Stimulated activated CD4-positive, alpha-beta T cell treated with anti-CD3 and anti-CD28 coated beads, Interleukin-2, amount 100 ng/mL, for 4 hours (primary cell): ENCODE measurements at places on chromosomes 7 and 10.

- no peak for DNase-seq
Measured at GRCh38 chr7:55013851-55014250, 5.0 kb upstream of the EGFR start.

- peak; percentile 10 for DNase-seq
Measured at GRCh38 chr7:135976312-135977006, 700 bp downstream of the MTPN start.

DNA sequence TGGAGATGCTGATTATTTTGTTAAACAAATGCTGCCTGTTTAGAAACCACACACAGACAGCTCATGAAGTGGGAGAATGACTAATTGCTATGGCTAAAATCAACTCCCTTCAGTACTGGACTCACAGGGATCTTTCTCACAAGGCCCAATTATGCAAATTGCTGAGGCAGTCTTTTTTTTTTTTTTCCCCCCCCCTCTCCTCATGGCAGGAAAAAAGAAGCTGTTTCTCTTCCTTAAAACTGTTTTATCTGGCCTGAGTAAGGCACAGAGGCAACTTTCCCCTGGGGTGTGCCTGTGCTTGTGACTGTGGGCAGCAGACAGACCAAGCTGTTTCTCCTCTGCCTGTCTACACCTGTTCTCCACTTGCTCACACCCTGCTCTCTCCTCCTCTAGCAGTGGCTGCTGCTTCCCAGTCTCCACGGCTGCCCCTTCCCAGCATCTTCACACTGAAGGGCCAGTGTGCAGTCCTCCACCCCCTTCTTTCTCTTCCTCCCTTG is 65.4 kb upstream of the STEAP1B start:
- no peak for DNase-seq

DNA sequence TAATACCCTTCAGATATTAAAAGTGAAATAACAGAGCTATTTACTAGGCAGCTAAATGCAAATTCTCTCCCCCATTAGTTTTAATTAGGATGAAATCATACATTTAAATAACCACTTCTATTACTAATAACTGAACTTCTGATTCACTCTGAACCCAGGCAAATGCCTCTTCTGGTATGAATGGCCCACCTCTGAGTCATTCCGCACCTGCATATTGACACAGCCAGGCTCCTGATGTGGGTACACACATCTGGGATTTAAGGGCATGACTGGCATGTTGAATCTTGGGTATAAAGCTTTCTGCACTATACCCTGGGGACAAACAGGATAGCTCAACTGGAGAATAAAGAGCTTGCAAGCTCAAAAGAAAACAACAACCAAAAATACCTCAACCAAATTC is 140.9 kb downstream of the AUTS2 start:
- DNase-seq = no peak

DNA sequence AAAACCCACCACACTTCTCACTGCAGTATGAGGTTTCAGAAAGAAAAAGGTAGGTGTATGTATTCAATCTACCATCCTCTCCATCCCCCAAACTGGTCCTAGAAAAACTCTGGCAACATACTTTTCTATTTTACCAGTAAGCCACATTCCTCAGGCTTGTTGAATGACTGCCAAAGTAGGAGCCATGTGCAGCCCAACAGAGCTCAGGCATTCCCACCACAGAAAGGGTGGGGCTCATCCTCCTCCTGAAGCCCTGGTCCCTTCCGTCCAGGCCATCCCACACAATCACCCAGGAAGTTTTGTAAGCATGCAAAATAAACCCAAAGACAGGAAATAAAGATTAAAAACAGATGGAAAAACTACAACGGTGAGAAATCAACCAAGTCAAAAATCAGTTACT is 57.2 kb downstream of the MAD1L1 start:
- no peak for DNase-seq

DNA sequence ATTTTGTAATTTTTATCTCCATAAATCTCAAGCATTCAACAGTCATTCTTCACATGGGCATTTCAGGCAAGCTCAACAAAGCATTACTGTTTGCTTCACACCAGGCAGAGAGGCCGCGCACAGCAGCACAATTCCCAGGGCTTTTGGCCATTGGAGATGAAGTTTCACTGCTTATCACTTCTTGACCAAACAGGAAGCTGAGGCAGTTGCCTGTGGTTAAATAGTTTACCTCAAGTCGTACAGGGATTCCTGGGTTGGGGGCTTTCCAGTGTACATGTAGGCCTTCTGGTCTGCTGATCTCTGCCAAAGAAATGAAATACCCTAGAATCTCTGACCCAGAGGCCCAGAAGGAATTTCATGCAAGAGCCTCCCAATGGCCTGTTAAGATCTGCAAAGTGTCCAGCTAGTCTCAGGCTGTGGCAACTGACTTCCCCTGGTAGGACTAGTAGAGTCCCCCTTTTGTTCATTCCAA is 11.2 kb upstream of the PRDX3 start:
- DNase-seq = no peak

- no peak for DNase-seq
Measured at GRCh38 chr7:117173035-117173770, 149.7 kb downstream of the WNT2 start.

DNA sequence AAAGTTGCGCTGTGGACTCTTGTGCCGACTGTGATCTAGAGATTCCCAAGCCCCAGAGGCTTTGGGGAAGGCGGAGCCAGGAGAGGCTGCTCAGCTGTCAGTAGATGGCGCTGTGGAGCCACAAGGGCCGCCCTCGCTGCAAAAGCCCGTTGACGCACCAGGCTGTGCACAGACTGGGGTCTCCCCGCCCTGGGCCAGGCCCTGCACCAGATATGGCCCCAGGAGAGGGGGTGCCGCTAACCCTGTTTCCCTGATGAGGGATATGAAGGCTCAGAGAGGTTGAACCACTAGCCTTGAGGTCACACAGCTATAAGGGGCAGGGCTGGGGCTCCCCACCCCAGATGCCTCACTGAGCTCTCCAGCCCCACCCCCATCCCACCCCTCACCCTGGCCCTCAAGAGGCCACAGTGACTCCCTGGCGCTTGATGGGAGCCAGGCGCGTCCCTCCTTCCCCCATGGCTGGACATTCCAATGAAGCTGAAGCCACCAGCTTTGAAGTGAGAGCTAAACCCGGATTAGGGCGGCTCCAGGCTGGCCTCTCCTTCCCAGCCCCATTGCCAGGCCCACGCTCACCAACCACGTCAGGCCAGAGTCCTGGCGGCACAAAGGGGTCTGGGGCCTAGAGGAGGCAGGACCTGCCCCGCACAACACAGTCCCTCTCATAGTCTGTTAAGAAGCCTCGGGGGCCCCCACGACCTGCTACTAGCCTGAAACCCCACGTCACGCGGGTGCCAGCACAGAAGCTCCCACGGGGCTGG is 26.4 kb downstream of the MYL10 start:
- DNase-seq = peak; percentile 46

DNA sequence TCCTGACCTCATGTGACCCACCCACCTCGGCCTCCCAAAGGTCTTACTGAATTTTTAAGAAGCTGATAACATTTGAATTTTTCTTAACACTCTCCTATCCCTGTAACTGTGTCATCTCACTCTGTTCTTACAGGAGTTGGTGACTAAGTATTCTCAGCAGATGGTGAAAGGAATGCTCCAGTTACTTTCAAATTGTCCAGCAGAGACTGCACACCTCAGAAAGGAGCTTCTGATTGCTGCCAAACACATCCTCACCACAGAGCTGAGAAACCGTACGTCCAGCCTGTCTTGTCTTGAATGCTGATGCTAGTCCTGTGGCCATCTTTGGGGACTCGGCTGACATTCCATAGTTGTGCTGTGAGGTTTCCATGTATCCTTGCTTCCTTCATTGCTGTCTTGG is 24.9 kb downstream of the TRRAP start:
- DNase-seq = no peak

DNA sequence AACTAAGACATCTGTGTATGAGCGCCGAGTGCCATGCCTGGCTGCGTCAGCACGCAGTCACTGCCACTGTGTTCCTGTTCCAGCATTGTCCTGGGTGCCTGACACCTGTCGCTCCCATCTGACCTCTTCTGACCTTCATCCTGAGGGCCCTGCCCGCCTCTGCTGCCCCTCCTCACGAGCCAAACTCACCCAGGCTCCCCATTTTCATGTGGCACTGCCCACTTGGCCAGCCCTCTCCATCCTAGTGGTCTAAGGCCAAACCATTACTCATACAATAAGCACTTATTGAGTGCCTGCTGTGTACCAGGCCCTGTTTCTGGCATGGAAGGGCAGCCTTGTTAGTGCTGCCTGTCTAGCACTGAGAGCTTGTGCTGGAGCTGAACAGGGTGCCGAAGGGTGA is 77.2 kb upstream of the PCBD1 start:
- DNase-seq = no peak

GRCh38 chr10:110340816-110341215 is 36.1 kb upstream of the SMNDC1 start:
- DNase-seq = no peak

- no peak for DNase-seq
Measured at GRCh38 chr10:21934307-21934706, 69.2 kb downstream of the DNAJC1 start.

DNA sequence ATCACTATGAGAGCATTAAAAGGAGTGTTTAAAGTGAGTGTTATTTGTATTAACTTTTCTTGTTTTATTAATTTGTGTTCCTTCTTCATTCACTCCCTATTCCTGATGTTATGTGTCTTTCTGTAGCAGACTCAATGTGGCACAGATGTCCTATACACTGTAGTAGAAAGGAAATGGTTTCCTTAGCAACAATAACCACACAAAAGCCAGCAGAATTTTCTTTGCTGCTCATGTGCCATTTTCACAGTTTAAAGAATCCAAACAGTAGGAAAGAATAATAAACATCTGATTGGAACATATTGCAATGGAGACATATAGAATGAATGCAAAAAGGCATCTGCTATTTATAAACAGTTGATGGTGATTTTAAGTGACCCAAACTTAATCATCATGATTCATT is 763.6 kb downstream of the PHTF2 start:
- no peak for DNase-seq

DNA sequence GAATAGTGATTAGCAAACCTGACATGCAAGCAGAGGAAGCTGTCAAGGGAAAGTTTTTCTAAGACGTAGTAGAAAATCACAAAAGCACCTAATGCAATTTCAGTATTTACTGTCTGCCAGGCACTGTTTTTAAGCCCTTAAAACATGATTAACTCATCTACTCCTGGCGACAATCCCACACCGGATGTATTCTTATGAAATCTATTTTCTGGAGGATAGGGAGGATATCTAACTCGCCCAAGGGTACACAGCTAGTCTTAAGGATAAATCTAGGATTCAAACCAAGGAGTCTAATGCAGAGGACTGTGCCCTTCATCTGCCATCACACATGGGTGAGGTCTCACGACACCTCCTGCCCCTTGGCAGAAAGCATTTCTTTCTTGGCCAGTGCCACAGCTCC is 47.8 kb upstream of the FIGNL1 start:
- DNase-seq = no peak

GRCh38 chr10:86712317-86712707 is 44.0 kb downstream of the LDB3 start:
- no peak for DNase-seq

GRCh38 chr10:26478061-26478460 is 39.9 kb downstream of the APBB1IP start:
- DNase-seq = no peak

GRCh38 chr7:12320987-12321647 is 82.5 kb downstream of the VWDE start:
- DNase-seq = no peak

- no peak for DNase-seq
Measured at GRCh38 chr7:66662646-66663264, 34.1 kb downstream of the KCTD7 start.

DNA sequence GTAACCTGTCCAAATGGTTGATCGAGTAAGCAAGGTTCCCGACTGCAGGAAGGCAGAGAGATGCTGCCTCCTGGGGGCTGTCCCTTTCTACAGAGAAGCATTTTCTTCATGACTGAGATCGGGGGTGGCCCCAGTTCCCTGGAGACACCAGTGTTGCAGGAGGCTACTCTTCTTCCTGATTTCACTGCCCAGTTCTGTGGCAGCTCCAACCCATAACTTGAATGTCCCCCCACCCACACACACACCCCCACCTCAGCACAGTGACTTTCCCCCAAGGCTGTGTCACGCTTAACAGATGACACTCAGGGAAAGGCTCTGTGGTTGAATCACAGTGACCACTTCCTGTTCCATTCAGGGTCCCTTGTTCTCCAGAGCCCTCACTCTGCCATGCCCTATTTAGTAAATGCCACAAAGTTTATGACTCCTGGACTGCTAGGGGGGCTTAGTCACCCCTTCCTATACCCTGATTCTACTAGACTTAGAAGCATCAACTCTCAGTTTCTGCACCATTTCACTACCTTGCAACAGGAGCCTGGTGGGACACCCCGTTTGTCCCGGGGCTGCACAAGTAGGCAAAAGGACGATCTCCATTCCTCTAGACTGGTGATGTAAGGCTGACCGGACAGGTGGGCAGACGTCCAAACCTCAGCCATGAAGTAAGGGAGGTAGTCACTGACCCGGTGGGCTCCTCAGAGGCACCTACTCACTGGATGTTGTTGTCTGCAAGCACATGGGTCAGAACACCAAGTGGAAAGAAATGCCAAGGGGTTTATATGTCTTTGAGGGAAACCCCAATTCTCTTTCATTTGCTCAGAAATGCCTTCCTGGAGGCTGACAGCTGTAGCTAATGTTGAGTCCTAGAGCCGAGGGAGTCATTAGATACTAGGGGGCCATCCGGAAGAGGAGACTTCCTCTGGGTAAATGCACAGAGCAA is 31.3 kb upstream of the SMC3 start:
- peak; percentile 69 for DNase-seq

- no peak for DNase-seq
Measured at GRCh38 chr10:107771066-107771465, 606.6 kb upstream of the SORCS1 start.

DNA sequence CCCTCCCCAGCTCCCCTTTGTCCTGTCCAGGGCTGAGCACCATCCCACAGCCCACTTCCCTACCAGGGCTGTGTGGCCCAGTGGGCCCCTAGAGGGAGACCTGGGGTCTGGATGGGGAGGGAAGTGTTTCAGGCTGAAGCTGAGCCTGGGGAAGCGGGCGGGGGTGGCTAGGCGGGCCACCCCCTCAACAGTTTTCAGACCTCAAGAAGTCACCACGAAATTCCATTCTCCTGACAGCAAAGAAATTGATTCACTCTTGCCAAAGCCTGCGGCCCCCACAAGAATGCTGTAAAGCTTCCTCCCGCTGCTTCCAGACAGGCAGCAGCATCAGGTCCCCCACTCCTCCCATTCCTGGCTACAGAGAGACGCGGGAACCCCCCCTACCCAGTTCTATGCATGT is 2.5 kb upstream of the LFNG start:
- no peak for DNase-seq

GRCh38 chr7:136717910-136718557 is 150.4 kb upstream of the CHRM2 start:
- DNase-seq = no peak

DNA sequence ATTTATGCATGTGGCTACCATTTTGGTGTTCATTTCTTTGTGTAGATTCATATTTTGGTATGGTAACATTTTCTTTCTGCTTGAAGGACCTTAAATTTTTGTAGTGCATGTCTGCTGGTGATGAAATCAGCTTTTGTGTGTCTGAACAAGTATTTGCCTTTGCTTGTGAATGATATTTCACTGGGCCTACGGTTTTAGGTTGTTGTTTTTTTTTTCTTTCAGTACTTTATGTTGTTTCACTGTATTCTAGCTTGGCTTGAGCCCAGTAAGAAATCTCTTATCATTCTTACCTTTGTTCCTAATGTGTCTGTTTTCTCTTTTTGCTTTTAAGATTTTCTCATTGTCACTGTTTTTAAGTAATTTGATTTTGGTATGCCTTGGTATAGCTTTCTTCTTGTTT is 31.9 kb downstream of the SAMD8 start:
- no peak for DNase-seq
